NCI-H460 (cell line): ENCODE measurements at places on chromosomes 6 and 20. TPM values are rescaled to one million over a fixed set of nuclear protein-coding genes. Genes with fewer than 3 reads are reported as not detected.
A peak's percentile ranks its signal among the peaks of the same experiment; 100 is the strongest.

DNA sequence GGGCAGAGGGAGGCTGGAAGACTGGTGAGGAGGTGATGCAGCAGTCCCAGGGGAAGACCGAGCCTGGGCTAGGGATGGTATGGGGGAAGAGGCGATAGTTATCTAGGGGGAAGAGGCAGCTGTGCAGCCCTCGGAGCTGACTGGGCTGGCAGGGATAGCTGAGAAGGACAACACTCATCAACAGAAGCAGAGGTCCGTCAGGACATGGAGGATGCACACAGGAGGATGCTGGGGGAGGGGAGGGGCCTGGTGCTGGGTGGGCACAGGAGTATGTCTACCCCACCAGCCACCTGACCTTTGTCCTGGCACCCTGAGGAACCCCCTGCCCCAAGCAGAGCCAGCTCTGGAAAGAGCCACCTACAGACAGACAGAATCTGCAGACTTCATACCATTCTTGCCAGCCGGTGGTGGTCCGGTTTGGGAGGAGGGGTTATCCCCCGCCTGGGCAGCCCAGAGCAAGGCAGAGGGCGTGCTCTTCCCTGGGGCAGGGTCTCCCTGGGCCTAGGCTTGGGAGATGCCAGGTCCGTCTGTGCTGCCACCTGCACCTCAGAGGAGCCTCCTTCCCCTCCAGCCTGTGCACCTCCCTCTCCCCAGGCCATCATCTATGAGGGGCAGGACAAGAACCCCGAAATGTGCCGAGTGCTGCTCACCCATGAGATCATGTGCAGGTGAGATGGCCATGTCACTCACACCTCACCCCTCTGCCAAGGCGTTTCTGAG, 14.9 kb downstream of the EBF4 start:
- DNase-seq: no peak

DNA sequence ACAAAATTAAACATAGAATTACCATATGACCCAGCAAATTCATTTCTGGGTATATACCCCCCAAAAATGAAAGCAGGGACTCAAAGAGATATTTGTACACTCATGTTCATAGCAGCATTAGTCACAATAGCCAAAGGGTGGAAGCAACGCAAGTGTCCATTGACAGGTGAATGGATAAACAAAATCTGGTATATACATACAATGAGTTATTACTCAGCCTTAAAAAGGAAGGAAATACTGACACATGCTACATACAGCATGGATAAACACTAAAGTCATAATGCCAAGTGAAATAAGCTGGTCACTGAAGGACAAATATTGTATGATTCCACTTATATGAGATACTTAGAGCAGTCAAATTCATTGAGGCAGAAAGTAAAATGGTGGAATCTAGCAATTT, 5.3 kb upstream of the STX11 start:
- no peak for DNase-seq

DNA sequence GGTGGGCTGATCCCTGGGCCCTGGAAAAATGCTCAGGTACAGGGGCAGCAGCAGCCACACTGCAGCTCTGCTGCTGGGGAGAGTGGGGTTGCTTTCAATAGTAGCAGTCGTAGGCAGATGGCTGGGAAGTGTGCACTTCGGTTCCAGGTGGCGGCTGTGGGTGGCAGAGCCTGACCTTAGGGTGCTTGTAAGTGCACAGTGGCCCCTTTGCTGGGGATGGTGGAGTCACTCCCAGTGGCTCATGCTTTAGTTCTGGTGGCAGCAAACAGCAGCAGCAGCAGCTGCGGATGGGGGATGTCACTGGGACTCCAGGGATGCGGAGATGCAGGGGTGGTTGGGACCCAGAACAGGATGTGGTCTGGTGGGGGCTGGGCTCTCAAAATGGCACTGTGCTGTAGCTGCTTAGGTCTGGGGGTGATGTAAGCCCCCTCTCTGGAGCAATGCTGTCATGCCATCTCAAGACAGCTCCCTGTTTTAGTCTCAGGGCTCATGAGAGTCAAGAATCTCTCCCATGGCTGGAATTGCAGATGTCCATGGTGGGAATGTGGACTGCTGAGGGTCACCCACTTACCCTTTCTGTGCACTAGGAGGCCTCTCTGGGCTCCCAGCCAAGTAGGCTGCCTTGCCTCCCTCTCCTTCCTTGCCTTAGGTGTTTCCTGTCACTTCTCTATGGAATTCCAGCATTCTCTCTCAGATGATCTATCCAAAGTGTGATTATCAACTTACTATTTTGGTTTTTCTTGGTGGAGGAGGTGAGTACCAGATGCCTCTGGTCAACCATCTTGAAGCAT, 146.7 kb upstream of the SLC22A23 start:
- no peak for DNase-seq

IL20RA gene
- total RNA-seq: 0.02 TPM in 1 of 2 replicates, not detected in the other

OOEP gene
- total RNA-seq: not detected in 2 replicates

GRCh38 chr20:4637081-4637797, 84.5 kb upstream of the PRND start:
- no peak for DNase-seq

SLPI gene
- 38.4 and 43.0 TPM in 2 replicates for total RNA-seq

DNA sequence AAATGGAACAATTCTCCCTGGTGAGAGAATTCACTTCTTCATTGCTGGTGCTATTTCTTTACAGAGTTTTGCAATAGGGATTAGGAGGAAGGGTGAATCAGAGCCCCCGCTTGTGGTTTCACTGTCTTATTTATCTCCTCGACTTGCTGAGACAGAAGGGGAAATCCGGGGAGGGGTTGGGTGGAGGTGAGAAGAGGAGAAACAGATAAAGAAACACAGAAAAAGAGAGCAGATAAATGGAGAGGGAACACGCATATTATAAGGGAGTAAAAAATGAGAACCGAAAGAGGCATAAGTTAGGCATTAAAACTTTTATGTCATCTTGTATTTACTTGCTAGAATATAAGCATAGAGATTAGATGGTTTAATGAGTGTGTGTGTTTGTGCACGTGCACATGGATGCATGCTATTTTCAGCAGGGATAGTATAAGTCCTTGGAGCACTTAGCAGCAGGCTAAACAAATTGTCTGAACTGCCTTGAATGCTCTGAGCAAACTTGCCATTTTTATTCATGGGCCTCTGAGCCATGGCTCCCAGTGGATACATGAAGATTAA, 105.0 kb downstream of the OLIG3 start:
- DNase-seq: peak; percentile 21

RSPH3 gene
- total RNA-seq: 1.9 and 3.6 TPM in 2 replicates
